D721Med (cell line): ENCODE measurements at places on chromosomes 5 and 9.

- DNase-seq = no peak
Measured at GRCh38 chr9:127451608-127451857, 223 bp downstream of the LRSAM1 start.

- DNase-seq = no peak
Measured at GRCh38 chr5:83548581-83548980, 77.0 kb downstream of the VCAN start.

GRCh38 chr5:5246736-5247135 is 106.6 kb downstream of the ADAMTS16 start:
- DNase-seq = no peak

GRCh38 chr5:139903450-139903794 is 107.8 kb downstream of the PSD2 start:
- no peak for DNase-seq

GRCh38 chr9:130536701-130537107 is 42.7 kb upstream of the FUBP3 start:
- DNase-seq = no peak

DNA sequence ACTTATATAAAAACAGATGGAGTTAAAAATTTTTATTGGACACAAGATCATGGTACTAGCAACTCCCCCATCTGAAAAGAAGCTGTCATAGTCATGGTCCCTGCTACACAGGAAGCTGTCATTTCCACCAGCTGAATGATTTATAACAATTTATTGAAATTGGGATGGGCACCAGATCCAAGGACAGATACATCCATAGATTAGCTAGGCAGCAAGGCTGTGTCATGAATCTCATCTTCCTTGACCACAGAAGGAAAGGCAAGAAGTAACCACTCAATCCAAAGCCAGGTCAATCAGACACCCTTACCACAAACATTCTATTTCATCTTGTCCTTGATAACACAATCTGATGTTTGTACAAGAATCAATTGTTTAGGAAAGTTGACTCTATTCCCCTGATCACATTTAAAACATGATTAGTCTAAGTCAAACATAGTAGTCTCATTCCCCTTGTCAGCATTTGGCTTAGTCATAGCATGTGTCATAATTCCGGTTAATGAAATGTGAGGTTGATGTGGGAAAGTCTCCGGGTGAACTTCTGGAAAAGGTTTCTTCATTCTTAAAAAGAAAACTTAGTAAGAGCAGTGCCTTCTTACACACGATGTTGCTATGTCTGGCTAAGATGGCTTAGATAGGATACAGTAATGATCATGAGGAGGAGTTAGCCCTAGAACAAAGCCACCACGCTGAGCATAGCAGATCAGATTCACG is 462.6 kb upstream of the PAPPA start:
- no peak for DNase-seq

DNA sequence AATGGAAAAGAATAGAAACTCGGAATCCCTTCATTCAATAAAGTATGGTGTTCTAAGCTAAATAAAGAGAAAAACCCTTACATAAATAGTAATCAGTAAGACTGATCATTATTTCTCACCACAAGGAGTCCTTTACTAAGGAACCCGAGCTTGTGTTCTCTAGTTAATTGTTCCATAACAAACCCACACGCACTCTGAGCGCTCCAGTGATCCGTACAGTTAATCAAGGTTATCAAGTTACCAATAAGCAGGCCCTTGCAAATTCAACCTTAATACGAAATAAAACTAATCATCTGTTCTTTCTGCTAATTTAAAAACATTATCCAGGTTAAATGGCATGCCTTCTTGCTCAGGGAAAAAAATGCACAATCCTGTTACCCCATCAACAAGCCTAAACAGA is 224.4 kb downstream of the FRMD3 start:
- DNase-seq = no peak

DNA sequence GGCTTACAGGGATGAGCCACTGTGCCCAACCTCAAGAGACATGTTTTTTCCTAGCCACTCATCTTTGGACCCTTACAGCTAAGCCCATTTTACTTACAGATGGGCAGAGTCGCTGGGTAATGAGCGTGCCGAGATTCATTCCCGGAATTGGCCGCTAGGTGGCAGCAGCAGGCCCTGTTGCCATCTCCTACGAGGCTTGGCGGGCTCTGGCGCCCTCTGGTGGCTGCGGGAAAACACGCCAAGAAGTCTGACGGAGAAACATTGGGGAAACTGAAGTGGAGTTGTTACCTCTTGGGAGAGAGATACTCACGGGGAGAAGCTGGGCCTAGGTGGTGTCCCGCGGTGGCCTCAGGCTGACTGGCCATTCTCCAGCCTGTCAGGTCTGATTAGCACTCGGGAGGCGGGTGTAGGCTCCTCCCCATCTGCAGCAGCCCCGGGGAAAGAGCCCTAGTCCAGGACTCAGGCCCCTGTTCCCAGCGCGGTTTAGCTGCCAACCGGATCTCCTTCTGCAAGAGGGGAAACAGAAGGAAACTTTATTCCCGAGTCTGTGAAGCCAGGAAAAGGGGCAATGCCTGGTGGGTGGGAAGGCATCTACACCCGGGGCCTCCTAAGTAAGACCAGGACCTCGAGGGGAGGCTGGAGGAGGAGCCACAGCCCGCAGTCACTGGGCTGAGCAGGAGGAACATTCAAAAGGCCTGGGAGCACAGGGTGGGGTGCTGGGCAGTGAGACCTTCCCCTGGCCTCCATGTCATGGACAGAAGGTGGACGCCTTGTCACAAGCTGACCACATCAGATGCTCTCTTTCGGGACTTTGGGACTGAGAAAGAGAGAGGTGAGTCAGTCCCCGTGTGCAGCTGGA is 9.7 kb downstream of the PTGES2 start:
- peak; percentile 89 for DNase-seq

DNA sequence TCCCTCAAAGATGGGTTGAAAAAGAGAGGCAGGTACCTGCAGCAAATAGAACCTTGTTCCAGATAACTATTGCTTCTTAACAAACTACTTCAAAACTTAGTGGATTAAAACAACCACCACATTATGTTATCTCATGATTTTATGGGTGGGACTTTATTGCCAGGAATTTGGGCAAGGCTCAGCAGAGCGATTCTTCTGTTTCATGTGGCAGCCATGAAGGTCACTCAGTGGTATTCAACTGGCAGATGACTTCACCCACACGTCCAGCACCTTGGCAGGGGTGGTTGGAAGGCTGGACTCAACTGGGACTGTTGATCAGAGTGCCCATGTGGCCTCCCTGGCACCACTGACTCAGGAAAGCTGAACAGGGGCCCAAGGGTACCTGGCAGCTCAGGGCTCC is 112.0 kb downstream of the HSD17B3 start:
- no peak for DNase-seq

GRCh38 chr9:132372177-132373095 is 17.6 kb upstream of the SETX start:
- DNase-seq = peak; percentile 58

- peak; percentile 9 for DNase-seq
Measured at GRCh38 chr9:134204991-134205578, 40.7 kb upstream of the RNU6ATAC start.

GRCh38 chr9:5571629-5572232 is 57.2 kb upstream of the RIC1 start:
- DNase-seq = no peak

DNA sequence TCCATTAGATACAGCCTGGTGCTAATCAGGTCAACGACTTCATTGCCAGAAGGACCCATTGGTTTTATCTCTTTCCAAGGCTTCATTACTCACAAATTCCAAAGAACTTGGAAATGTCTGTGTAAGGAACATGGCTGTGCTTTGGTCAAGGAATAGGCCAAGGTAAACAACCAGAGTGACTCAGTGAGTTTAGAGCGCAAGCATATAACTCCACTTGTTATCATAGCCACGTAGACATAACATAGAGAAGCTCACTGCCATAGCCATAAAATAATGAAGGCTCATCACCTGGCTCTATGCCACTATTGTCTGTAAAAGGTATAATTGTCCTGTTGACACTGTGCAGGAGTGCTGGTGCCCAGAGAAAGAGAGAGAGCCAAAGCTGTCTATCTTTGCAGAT is 139.3 kb upstream of the PLCXD3 start:
- no peak for DNase-seq

- no peak for DNase-seq
Measured at GRCh38 chr5:5584236-5584745, 161.8 kb downstream of the ICE1 start.
